LHCN-M2 (cell line): ENCODE measurements at places on chromosomes 12 and 14.

GRCh38 chr12:110200124-110200417 is 75.9 kb downstream of the IFT81 start:
- DNase-seq, result no peak

DNA sequence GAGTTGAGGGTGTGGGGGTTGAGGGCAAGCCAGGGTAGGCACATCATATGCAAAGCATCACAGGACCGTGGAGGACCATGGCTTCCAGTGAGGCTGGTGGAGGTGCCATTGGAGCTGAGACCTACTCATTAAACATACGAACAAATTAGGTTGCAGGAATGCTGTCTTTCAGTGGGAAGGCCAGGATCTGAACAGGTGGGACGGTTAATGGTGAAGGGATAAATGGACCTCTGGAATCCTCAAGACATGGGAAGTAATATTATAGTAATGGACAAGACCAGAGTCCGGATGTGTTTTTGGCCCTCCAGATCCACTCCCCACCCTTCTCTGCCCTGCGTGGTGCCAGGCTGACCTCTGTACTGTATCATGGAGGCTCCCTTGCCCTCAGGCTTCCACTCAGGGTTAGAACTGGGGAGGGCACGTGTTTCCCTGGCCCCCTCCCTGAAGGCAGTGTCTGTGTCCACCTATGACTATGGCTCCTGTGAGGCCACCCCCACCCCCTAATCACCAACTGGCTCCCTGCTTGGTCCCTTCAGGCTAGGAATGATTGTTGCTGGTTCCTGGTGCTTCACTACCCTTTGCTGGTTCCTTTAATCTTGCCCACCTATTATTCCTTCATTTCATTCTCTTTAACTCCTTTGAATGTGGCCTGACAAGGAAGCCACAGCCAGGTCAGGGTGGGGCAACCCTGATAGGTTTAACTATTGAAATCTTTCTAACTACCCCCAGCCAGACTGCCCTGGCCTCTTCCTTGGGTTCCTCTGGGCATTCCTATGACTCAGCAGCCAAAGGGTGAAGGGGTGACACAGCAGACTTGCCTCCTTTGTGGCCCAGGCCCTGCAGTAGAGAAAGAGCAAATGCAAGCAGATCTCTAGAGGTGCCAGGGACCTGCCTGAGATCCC is 10.7 kb downstream of the DHRS2 start:
- DNase-seq, result peak; percentile 37

DNA sequence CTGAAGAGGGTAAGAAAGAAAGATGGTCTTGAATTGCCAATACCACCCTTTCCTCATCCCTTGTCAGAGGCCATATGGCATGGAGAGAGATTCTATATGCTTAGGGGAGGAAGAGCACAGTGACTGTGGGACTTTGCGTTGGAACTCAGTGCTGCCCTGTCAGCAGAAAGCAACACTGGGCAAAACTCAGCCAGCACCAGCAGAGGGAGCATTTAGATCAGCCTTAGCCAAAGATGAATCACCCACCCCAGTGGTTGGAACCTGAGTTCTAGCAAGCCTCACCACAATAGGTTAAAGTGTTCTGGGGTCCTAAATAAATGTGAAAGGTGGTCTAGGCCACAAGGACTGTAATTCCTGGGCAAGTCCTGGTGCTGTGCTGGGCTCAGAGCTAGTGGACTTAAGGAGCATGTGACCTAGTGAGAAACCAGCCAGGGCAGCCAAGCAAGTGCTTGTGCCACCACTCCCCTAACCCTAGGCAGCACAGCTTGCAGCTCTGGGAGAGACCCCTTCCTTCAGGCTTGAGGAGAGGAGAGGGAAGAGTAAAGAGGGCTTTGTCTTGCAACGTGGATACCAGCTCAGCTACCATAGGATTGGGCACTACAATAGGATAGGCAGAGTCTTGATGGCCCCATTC is 11.4 kb upstream of the BCAT1 start:
- peak; percentile 46 for DNase-seq

- peak; percentile 81 for DNase-seq
These were observed 57.6 kb downstream of the LMNTD1 start for GRCh38 chr12:25495331-25496097.

- peak; percentile 72 for DNase-seq
These were observed 201.7 kb upstream of the PLXNC1 start for GRCh38 chr12:93946542-93947150.

DNA sequence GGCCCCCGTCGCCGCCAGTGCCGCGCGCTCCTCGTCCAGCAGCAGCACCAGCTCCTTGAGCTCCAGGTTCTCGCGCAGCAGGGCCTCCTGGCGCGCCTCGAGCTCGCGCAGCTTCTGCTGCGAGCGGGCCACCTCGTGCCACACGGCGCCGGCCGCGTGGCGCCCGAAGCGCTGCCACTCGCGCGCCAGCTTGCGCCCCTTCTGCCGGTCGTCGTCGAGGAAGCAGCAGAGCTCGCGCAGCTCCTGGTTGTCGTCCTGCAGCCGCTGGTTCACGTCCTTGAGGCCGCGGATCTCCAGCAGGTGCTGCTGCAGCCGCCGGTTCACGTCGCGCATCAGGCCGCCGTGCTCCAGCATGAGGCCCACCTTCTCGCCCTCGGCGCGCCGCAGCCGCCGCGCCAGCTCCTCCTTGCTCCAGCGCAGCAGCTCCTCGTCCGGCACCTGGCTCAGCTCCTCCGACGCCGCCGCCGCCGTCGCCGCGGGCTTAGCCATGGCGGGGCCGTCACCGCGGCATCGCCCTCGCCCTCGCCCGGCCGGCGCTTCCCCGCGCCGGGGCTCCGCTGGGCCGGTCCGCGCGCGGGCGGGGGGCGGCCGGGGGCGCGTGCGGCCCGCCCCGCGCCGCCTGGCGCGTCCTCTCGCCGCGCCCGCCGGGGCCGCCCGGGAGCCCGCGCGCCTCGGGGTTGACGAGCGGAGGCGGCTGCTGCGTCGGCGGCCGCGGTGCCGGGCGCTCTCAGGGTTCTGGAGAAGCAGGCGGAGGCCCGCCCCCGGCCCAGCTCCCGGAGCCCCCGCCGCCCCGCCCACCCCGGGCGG is at the start of gene CCDC85C:
TSS of gene CCDC85C (minus strand) at position 737 of the 807 bp plus-strand sequence. CDS start at position 489, 248 bp downstream.
- no peak for DNase-seq

DNA sequence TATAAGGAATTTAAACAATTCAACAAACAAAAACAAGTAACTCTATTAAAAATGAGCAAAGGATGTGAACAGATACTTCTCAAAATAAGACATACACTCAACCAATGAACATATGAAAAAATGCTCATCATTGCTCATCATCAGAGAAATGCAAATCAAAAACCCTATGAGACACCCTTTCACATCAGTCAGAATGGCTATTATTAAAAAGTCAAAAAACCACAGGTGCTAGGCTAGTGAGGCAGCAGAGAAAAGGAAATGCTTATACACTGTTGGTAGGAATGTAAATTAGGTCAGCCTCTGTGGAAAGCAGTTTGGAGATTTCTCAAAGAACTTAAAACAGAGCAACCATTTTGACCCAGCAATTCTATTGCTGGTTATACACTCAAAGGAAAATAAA is 52.0 kb downstream of the NAV3 start:
- DNase-seq, result no peak

DNA sequence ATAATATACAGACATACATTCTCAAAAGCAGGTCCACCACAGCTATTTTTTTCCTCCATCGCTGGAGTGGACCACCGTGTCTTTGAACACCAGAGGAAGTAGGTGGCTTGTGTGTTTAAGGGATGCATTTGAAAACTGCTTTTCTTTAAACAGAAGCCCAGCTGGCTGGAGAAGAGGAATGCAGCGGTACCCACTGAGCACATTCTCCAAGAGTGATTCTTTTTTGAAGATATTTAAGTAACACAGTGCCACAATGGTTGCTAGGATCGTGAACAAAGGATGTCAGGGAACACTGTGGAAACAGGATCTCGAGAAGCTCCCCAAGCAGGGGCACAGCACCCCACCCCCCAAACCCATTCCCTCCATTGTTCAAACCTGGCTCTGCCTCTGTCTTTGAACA is 286.6 kb upstream of the PWP1 start:
- DNase-seq, result no peak

DNA sequence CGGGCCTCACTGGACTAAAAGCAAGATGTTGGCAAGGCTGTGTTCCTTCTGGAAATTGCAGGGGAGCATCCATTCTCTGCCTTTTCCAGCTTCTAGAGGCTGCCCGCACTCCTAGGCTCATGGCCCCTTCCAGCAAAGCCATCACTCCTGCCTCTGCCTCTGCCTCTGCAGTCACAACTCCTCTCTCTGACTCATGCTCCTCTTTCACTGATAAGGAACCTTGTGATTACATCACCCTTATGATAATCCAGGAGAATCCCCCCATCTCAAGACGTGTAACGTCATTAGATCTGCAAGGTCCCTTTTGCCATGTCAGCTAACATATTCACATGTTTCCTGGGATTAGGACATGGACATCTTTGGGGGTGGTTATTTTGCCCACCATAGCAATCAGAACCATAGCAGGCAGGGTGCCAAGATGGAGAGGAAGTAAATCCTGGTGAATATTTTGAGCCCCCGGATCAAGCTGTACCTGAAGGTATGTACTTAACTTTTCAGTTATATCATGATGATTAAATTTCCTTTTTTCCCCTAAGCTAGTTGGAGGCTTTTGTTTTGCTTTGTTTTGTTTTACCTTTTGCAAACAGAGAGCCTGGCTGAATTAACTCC is 123.6 kb downstream of the SCARB1 start:
- no peak for DNase-seq

GRCh38 chr12:116045150-116045549 is 232.3 kb downstream of the MED13L start:
- DNase-seq, result no peak

GRCh38 chr14:52014601-52015267 is 25.4 kb downstream of the RTRAF start:
- no peak for DNase-seq

GRCh38 chr12:30953257-30953656 is 26.7 kb downstream of the TSPAN11 start:
- no peak for DNase-seq

DNA sequence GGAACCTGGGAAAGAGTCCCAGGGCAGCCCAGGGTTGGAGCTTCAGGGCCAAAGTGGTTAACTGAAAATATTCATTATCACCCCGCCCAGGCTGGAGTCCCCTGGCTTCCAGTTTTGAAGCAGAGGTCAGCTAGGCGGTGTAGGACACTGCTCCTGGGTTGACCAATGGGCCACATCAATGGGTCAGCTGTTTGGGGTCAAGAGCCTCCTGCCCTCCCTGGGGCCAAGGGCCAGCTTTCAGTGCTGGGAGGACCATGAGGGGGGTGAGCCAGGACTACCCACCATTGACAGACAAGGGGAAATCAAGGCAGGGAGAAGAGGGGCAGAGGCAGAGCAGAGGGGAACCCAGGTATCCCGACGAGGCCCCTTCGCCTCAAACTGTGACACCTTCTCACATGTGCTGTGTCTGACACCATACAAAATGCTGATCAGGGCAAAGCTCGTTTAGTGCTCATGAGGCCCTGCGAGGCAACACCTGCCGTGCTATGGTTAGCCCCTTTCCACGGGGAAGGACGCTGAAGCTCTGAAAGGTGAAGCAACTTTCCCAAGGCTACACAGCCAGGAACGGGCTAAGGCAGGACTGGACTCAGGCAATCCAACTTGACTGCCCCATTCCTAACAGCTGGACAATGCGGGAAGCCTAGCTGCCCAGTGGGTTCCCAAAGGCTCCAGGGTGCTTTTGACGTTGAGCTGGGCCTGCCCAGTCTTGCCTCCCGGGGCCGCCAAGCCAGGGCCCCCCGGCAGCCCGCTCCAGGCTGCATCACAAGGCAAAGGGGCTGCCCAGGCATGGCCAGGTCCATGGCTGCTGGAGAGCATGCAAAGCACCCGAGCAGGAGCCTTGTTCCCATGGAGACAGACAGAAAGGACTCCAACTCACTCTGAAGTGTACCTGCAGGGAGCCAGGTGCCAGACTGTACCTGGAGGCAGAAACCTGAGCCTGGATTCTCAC is 2.0 kb downstream of the SYNE3 start:
- DNase-seq, result no peak

- no peak for DNase-seq
These were observed at the start of gene SLC24A4 for GRCh38 chr14:92323011-92323915. SLC24A4 (plus strand) TSS chr14:92323165; CDS start chr14:92323831, 666 bp downstream.

GRCh38 chr12:65430571-65431306 is 152.3 kb downstream of the MSRB3 start:
- peak; percentile 84 for DNase-seq

DNA sequence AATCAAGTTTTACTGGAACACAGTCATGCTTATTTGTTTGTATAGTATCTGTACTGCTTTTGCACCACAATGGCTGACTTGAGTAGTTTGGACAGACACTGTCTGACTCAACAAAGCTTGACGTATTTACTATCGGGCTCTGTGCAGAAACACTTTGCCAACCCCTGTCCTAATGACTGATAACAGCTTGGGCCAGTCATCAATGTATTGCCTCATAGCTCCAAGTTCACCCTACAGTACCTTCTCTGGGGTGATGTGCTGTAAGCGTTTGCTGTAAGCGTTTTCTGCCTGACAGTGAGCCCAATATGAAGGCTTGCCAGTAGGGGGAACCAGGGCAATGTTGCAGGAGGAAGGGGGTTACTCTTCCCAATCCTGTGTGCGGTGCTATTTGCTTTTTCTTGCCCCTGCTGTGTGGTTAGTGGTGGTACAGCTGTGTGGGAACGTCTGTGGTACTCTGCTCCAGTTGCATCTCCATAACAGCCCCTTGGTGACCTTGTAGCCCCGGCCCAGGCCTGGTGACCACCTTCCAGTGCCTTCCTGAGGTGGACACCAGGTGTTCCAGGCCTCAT is 5.4 kb upstream of the CCDC177 start:
- peak; percentile 58 for DNase-seq
